Activated CD8-positive, alpha-beta memory T cell treated with anti-CD3 and anti-CD28 coated beads for 1 hour (primary cell): ENCODE measurements at places on chromosomes 11 and 22.

GRCh38 chr22:29503811-29504372 is 23.9 kb downstream of the NEFH start:
- DNase-seq: no peak

DNA sequence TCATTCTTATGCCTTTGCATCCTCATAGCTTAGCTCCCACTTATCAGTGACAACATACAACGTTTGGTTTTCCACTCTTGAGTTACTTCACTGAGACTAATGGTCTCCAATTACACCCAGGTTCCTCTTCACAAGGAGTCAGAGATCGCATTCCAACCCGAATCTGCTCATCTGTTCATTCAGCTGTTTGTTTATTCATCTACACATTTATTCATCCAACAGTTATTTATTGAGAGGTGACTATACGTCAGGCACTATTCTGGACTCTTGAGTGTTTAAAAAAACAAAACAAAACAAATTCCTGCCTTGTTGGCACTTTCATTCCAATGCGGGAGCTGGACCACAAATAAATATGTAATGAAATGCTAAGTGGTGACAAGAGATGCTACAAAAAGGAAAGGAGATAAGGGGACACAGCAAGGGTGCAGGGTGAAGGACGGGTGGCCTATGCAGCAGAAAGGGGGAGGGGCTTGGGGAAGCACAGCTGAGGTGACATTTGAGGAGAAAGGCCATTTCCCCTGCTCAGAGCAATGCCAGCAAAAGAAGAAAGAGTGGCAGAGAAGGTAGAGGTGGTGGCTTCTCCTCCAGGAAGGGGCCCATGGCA is 393.8 kb upstream of the SYN3 start:
- no peak for DNase-seq

GRCh38 chr22:27212617-27213177 is 555.3 kb downstream of the MIAT start:
- no peak for DNase-seq

GRCh38 chr11:58276151-58276550 is 8.1 kb upstream of the OR10W1 start:
- no peak for DNase-seq

DNA sequence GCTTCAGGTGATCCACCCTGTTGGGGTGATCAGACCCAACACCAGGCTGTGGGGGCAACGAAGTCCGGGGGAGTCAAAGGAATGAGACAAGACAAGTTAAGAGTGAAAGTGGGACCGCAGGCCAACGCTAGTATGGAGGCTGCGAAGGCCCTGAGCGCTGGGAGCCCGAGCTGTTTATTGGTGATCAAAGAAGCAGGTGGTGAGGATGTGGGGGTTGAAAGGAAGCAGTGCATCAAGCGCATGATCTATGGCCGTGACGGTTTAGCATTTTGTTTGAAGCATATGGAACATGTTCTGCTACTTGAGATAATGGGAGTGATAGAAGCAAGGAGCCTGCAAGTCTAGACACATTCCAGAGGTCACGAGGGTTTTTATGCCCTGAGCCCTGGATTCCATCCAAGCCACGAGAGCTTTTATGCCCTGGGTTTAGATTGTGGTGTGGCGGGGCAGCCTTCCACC is 49.5 kb downstream of the MCHR1 start:
- no peak for DNase-seq

DNA sequence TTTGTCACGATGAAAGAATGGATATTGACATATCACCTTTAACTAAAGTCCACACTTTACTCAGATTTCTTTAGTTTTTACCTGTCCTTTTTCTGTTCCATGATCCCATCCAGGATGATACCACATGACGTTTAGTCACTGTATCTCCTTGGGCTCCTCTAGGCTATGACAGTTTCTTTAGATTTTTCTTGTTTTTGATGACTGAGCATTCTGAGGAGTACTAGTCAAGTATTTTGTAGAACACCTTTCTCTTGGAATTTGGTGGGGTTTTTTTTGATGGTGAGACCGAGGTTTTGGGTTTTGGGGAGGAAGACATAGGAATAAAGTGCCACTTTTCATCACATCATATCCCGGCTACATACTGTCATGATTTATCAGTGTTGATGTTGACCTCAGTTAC is 4.0 kb downstream of the LDHAL6A start:
- DNase-seq: no peak

DNA sequence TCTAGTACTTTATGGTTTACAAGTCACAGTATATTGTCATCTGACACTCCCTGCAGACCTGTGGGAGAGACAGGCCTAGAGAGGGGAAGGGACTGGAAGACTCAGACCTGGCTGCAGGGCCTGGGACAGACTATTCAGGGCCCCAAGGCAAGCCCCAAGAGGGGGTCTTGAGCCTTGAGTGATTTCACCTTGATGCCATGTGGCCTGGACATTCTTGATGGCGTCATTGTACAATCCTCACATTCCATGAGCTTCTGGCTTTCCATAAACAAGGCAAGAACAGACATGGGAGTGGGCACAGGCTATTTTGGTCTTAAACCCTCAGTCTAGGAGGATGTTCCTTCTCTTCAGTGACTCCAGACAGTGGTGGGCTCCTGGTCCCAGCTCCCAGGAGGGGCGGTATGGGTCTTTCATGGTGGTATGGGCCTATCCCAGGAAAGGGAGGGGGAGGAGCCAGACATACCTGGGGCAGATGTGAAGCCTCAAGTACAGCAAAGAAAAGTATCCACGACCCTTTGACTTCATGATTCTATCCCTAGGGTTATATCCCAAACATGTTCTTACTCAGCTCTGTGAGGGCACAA is 1.8 kb upstream of the TBC1D10A start:
- no peak for DNase-seq

DNA sequence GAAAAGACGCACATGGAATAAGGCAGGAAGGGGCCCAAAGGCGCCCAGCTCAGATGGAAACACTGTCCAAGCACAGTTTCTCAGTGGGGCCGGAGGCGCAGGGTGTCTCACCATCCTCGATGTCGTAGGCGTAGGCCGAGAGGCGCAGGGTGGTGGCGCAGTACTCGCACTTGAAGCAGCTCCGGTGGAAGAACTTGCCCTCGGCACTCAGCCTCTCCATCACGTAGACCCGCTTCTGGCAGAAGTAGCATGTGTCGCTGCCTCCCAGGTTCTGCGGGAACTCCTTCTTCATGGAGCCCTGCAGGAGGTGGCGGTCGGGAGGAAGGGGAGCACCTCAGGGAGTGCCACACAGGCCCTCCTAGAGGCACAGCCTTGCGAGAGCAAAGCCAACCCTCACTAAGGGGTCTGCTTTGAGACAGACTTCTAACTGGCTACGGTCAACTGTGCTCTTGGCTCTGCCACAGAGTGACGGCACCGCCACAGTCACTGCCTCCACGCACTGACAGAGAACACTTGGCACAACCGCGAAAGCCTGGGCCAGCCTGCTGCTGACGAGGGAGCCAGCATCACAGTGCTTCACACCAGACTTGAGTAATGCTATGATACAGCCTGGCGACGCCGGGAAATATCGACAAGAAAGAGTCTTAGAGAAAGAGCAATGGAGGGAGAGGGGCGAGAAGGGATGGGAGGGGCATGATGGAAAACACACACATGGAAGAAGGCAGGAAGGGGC is 97.6 kb upstream of the BID start:
- no peak for DNase-seq

- no peak for DNase-seq
Observed at GRCh38 chr11:47271961-47272661, 2.2 kb downstream of the MADD start.

DNA sequence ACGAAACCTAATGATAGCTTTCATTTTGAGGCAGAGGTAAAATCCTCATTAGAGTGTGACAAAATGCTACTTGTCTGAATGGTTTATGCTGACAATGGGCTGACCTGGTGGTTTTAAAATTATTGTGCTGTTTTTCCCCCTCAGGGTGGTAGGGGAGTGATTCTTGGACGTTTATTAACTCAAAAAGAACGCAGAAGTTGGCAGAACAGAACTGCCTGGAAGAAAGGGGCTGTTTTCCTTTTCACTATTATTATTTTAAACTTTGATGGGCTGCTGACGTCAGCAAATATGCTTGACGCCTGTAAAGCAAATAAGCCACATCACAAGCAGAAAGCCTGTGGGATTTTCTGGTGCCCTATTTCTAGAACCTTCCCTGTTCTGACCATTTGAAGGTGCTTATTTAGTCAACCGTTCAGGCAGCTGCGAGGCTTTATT is 4.0 kb downstream of the RASSF10 start:
- no peak for DNase-seq

- DNase-seq: no peak
Observed at GRCh38 chr11:75394085-75394840, 5.1 kb upstream of the RPS3 start.

- no peak for DNase-seq
Observed at GRCh38 chr11:72305891-72306585, 62.1 kb upstream of the PHOX2A start.

GRCh38 chr22:26045051-26045450 is 124.2 kb upstream of the SEZ6L start:
- no peak for DNase-seq

DNA sequence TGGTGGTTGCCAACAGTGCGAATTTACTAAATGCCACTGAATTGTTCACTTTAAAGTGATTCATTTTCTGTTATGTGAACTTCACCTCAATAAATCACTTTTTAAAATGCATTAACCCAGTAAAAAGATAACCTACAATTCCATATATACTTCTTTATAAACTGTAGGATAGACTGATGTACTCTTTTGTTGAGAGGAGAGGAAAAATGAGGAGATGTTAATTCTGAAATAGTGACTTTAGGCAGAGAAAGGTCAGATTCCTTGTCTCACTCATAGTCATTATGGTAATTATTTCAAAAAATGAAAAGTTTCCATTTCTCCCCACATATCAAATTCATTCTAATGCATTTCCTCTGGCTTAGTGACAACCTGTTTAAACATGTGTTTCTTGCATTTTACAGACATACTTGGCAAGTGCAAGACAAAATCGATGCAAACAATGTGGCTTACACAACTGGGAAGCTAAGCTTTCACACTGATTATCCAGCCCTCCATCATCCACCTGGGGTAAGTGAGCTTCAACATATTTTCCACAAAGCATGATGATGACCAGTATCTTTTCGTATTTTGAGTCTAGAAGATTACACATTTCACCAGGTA is 74.5 kb downstream of the BBOX1 start:
- DNase-seq: no peak

DNA sequence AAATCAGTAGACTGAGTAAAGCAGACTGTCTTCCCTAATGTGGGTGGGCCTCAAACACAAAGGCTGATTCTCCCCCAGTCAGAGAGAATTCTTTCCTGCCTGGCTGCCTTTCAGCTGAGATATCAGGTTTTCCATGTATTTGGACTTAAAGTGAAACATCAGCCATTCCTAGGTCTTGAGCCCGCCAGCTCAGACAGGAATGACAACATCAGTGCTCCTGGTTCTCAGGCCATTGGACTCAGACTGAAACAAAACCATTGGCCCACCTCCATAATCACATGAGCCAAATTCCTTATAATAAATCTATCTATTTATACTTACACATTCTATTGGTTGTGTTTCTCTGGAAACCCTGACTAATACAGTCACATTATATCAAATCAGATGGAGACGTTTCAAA is 56.7 kb upstream of the CLPB start:
- no peak for DNase-seq
